ENCODE measurements at places on chromosomes 2 and 18.

DNA sequence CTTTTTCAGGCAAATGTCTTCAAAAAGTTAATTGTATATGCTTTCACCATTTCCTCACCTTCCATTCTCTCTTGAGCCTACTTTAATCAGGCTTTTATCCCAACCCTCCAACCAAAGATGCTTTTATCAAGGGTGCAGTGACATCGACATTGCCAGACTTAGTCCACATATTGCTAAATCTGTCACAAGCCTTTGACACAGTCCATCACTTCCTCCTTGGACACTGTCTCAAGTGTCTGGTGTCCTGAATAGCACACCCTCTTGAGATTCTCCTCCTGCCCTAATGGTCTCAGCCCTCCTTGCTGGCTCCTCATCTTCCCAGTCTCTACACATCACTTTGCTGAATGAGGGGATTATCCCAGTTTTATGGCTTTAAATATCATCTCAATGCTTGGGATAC is 147.5 kb upstream of the SLC39A10 start:
- no peak for DNase-seq

- no peak for DNase-seq
Measured at GRCh38 chr18:1124495-1124894, 219.8 kb downstream of the ADCYAP1 start.

GRCh38 chr2:188610050-188610444 is 318.4 kb downstream of the GULP1 start:
- no peak for DNase-seq

GRCh38 chr18:24491927-24492834 is 31.7 kb downstream of the HRH4 start:
- DNase-seq = peak; percentile 36

DNA sequence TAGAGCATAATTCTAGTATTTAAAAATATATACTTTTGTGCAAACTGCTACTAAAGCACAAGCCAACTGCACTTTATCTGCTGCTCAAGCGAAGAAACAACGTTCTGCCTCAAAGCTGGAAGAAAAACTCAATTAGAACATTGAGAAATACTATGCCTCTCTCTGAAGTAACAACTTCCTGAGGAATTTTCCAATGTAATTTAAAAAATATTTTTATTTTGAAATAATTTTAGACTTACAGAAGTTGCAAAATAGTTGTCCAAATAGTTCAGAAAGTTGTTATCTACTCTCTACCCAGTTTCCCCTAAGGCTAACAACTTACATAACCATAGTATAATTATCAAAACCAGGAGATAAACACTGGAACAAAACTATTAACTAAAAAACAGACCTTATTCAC is 12.3 kb upstream of the POLI start:
- no peak for DNase-seq

DNA sequence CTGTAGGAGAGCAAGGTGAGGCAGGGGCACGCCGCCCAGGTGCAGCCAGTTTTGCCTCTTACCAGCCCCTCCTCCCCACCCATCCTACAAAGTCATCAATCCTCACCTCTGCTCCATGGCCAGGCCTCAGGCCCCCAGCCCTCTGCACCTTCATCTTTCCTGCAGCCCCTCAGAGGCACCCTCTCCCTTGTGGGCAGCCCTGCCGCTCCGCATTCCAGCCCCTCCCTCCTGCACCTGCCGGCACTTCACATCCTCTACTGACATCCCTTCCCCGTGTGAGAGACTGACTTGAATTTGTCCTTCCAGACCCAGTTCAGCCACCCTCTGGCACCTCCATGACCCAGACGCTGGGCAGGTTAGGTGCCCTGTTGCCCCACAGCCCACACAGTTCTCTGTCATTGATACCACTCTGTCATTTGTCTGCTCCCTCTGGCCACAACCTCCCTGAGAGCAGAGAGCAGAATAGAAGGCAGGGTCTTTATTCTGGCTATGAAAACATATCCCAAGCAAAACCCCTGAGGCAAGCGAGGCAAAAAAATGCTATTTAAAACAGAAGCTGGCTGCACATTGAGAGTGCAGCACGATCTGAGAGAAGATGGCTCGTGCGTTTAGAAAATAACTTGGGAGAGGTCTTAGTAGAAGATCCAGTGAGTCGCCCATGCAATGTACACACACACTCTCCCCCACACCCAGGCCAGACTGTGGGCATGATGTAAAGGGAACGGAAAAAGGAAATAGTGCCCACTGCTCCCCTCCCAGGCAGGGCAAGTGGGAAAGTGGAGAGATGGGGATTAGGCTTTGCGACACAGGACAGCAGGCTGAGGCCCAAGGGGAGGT is 25.9 kb downstream of the SDC1 start:
- no peak for DNase-seq
